Occipital lobe (tissue), 3 donors: ENCODE measurements at places on chromosomes 11 and 22. TPM values are rescaled to one million over a fixed set of nuclear protein-coding genes. Genes with fewer than 3 reads are reported as not detected.

C1QTNF6 gene
- total RNA-seq: 5.3 TPM

APOBEC3B gene
- not detected for total RNA-seq

THYN1 gene
- 41.5 TPM for total RNA-seq

CDC45 gene
- 1.4 TPM for total RNA-seq

GNAZ gene
- total RNA-seq: 192 TPM

OR2D2 gene
- 0.31 TPM for total RNA-seq
